ENCODE measurements at places on chromosomes 1 and 21.

GRCh38 chr1:47210666-47211065 is 20.8 kb upstream of the PDZK1IP1 start:
- no peak for DNase-seq

DNA sequence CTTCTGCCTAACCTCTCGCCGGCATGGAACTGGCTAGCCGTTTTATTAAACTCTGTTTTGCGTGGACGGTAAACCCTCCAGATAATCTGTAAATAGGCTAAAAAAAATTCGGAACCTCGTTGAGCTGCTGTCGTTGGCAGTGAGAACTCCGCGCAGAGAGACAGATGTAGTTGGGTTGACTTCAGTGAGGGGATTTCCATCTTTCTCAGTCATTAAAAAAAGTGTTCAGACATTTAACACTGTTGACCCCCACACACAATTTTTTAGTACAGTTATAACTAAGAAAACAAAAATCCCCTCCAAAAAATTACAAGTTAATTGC is 464 bp downstream of the PARK7 start:
- no peak for DNase-seq

DNA sequence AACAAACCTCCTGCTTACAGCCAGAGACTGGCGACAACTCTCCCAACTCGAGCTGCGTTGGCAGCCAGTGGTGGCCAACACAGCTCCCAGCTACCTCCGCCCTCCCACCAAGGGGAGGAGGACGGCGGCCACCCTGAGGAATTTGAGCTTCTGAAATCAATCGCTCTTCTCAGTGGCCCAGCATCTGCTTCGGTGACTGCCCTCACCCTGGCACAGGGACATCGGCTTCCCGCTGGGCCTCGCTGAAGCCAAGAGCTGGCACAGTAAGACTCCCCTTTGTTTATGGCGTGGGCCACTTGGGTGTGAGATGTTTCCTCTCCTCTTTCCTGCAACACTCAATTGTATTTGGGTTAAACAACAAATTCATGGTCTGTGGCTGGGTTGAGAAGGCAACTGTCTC is 136.2 kb downstream of the ZBTB18 start:
- no peak for DNase-seq

GRCh38 chr1:64116537-64116936 is 86.9 kb upstream of the UBE2U start:
- DNase-seq: no peak

- DNase-seq: no peak
Observed at GRCh38 chr21:26106562-26106961, 64.0 kb downstream of the APP start.

- no peak for DNase-seq
Observed at GRCh38 chr1:51636764-51637522, 20.1 kb downstream of the OSBPL9 start.

DNA sequence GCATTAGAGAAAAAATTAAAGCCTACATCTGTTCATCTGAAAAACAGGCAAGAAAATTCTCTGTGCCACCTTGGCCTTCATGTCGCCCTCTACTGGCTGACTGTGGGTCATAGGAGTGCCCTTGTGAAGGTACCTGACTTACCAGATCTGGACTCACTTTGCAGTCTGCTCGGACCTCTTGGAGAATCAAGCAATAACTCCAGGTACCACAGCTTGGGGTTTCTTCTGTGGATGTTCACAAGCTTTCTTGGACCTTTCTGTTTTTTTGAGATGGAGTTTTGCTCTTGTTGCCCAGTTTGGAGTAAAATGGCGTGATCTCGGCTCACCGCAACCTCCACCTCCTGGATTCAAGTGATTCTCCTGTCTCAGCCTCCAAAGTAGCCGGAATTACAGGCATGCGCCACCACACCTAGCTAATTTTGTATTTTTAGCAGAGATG is 2.4 kb upstream of the PRAMEF18 start:
- no peak for DNase-seq

GRCh38 chr1:227952374-227953021 is 4.8 kb upstream of the WNT9A start:
- DNase-seq: no peak

DNA sequence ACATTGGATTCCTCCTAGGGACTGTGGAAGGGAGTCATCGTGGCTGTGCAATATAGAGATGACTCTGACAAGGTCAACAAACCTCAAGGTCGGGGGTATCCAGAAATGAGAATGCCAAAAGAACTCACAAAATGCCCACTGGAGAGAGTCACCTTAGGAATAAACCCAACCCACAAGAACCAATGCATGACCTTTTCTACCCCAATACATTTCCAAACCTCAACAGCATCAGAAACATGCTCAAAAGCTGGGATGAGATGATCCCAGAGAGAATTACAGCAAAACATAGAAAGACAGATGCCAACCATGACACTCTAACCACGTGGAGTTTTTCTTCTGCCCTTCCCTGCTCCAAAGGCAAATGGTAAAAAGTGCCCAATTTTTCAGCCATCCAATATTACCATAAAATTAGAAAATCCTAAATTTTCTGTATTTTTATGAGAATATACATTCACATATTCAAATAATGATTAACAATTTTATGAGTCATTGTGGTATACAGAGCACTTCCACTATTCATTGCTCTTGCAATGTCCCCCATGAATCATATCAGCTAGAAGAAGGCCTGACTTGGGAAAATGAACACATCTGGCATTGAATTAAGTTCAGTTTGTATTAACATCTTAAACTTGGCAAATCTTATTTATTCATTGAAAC is 88.2 kb upstream of the PALMD start:
- DNase-seq: no peak

- no peak for DNase-seq
Observed at GRCh38 chr1:209899948-209900347, 38.1 kb upstream of the SYT14 start.

DNA sequence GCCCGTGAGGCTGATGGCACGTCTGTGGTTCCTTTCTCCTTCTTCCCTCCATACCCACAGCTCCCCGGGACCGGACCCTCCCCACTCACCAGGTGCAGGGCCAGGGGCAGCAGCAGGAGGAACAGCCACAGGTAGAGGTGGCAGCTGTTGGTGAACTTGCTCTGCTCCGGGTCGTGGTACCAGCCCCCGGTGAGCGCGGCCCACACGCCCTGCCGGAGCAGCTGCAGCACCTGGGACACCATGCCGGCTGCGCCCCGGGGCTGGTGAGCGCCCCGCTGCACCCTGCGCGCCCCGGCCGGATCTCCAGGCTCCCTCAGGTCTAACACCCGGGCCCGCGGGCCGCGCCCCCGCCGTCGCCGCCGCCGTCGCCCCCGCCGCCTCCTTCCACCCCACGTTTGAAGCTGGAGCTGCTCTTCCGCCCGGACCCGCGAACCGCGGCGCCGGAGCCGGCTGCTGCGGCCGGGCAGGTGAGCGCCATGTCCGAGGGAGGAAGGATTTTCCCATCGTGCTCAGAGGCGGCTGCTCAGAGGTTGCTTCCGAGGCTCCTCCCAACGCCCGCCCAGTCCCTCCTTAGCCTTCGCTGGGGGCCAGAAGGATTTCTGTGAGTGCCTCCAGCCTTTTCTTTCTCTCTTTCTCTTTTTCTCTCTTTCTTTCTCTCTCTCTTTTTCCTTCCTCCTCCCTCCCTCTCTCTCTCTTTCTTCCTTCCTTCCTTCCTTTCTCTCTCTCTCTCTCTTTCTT is at the start of gene PCNX2:
PCNX2 (minus strand) TSS at position 489 of the 738 bp plus-strand sequence; CDS start at position 242, 247 bp downstream.
- DNase-seq: peak; percentile 33

DNA sequence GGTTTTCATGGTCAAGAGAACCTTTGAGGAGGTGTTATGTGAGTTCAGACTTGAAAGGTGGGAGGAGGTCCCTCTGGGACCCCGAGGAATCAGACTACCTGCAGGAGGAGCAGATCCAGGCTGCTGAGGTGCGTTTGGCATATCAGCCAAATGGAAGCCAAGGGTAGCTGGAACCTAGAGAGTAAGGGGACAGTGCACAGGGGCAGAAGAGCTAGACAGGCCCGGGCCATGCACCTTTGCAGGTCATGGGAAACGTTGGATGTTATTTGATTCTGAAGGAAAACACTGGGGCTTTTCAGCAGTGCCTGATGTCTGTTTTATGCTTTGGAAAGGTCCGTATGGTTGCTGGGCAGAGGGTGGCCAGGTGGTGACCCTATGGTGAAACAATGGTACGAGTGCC is 169.2 kb downstream of the PGBD5 start:
- no peak for DNase-seq

DNA sequence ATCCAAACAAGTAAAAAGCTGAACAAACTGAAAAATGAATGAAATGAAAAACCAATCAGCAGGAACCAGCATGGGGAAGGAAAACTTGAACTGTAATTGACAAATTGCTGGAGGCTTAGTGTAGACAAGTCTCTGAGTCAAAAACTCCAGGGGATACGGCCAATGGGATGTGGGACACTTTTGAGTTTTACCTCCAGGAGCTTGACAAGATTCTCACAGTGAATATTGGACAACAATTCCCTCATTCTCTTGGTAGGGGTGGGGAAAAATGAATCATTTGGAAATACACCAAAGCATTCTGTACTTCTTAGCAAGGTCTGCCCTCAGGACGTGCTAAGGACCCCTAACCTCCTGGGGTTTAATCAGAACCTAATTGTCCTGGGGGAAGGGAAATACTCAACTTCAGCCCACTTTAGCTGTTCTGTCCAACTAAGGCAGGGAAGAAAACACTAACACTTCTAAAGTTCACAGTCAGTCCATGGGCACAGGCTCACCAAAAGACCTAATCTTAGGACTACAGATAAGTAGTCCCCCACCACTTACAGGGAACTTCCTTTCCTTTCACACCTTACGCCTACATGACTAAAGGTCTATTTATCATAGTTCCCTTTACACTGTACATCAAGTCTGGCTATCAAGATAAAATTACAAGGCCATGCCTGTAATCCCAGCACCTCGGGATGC is 60.7 kb upstream of the CDC42BPA start:
- DNase-seq: no peak

- no peak for DNase-seq
Observed at GRCh38 chr1:26701995-26702679, 6.3 kb downstream of the ARID1A start.

DNA sequence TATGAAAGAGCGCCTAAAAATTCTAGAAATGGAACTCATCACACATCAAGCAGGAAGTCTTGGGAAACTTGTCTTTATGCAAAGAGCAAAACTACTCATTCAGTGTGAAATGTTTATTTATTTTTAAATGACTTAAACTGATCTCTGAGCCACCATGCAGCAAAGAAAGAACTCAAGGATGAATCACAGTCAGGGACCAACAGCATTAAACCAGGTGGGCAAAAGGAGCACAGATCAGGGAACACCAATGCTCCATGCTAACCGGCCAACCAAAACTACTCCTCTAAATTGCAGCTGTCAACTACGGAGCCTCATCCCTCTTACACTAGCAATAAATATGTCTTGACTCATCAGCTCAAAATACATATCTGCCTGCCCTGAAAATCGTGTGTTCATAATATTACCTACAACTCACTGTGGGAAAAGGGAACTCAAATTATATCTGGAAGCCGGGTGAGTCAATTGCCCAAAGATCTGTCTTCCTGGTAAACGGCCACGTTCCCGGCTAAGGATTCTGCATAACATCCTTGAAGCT is 129.2 kb downstream of the PTPN14 start:
- no peak for DNase-seq

DNA sequence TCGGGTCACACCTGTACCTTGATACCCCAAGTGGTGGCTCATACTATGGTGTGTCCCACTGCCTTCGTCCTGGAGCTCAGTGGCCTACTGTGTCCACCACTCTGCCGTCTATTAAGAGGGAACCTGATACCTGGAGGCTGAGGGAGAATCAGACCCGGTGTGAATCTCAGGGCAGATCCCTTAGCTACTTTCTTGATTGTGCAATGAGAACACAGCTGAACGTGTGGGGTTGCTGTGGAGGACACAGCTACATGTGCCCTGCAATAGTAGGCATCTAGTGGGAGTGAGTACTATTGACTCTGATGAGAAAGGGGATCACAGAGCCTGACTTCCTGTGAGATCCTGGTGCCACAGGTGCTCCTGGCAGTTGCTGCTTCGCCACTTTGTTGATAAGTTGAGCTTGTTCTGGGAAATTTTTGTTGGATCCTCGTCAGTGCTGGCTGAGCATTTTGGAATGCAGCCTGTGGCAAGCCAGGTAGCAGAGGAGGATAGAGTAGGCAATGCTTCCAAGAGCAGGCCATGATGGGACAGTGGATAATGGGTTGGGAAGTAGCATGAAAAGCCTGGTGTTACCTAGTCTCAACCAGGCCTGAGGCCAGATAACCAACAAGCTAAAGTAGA is 28.2 kb upstream of the MPZL1 start:
- DNase-seq: no peak

DNA sequence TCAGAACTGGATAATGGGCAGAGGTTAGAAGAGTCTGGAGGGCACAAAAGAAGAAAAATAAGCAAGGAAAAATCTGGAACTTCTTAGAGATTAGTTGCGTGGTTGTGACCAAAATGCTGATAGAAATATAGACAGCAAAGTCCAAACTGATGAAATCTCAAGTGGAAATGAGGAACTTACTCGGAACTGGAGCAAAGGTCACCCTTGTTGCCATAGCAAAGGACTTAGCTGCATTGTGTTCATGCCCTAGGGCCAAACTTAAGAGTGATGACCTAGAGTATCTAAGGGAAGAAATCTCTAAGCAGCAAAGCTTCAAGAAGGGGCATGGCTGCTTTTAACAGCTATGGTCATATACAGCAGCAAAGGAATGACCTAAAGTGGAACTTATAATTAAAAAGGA is 180.0 kb downstream of the TTLL7 start:
- no peak for DNase-seq

- DNase-seq: no peak
Observed at GRCh38 chr1:109383854-109384253, 13.9 kb downstream of the SORT1 start.

- no peak for DNase-seq
Observed at GRCh38 chr1:94912263-94913184, 14.4 kb downstream of the CNN3 start.

- no peak for DNase-seq
Observed at GRCh38 chr1:218625393-218625792, 280.3 kb downstream of the TGFB2 start.

- no peak for DNase-seq
Observed at GRCh38 chr1:3326516-3327388, 127.7 kb upstream of the ARHGEF16 start.

DNA sequence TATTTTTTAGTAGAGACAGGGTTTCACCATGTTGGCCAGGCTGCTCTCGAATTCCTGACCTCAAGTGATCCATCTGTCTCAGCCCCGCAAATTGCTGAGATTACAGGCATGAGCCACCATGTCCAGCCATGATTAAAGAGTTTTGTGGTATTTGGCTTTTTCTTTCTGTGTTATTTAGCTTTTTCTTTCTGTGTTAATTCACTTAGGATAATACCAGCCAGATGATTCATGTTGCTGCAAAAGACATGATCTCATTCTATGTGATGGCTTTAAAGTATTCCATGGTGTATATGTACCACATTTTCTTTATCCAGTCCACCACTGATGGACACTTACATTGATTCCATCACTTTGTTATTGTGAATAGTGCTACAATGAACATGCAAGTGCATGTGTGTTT is 1135.2 kb downstream of the AMY1C start:
- no peak for DNase-seq

GRCh38 chr1:235642943-235643371 is 6.6 kb downstream of the GNG4 start:
- no peak for DNase-seq

DNA sequence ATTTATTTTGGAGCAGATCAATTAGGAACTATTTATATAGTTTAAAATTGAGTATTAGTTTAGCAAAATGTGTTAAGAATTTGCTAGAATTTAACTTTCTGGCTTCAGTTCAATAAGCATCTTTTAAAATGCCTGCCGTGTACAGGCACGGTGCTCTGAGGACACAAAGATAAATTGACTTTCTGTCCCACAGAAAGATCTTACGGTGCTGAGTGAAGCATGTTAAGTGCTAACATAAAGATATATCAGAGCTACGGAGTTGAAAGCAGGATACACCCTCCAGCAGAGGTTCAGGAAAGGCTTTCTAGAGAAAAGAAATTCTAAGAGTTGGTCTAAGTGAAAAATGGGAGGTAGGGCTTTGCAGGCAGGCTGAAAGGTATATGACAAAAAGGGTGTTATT is 305.4 kb downstream of the GRIK1 start:
- no peak for DNase-seq

Data from neuronal stem cell (in vitro differentiated cells).